ENCODE measurements at places on chromosomes 11 and 22.

GRCh38 chr11:65492387-65492636 lies 6.5 kb upstream of the MALAT1 start:
- no peak for DNase-seq

DNA sequence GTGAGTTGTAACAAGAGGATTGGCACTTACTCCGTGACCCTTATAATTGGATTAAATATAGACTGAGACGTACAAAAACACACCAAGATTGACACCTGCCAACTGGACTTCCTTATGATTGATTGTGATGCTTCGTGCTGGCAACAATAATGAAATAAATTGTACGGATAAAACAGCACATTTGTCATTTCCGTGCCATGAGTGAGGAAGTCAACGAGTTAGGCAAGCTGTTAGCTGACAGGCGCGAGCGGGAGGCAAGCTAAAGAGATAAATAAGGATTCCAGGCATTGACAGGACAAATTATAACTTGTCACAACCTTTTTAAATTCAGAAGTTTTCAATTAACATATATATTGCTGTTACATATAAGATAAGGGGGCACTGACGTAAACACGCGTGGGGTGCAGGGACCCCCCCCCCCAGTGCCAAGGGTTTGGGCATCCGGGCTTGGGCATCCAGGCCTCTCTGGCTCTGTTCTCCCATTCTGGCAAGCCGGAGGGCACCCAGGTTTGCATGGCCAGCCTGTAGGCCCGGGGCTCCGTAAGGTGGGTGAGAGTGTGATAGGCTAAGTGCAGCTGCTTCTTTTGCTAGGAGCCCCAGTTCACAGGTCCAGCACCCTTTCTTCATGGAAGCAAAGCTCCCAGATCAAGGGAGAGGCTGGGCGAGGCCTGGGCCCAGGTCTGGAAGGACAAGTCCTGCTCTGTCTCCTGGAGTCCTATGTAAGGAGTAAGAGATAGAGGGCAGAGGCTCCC lies 11.2 kb upstream of the PAX6 start:
- no peak for DNase-seq

DNA sequence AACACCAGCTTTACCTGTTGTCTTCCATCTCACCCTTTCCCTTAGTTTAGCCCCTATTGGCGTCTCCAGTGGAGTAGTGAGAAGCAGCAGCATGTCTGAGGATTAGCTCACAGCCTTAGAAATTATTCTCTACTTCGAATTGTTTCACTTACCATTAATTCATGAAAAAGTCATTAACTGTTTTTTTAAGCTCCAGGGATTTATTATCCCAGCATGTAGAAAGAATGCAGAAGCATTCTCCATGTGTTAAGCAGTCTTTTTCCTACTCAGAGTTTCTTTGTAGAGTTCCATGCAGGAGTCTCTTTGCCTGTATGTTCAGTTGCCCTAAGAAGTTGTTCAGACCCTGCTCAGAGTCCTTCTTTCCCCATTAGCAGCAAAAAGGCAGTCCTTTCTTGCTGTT lies 137.9 kb upstream of the RASSF10 start:
- no peak for DNase-seq

GRCh38 chr11:119339589-119340334 lies 921 bp downstream of the C1QTNF5 start:
- no peak for DNase-seq

GRCh38 chr22:46139895-46140350 lies 10.4 kb upstream of the PPARA start:
- DNase-seq, result no peak

- no peak for DNase-seq
Measured at GRCh38 chr11:47899801-47900200, 51.7 kb upstream of the NUP160 start.

DNA sequence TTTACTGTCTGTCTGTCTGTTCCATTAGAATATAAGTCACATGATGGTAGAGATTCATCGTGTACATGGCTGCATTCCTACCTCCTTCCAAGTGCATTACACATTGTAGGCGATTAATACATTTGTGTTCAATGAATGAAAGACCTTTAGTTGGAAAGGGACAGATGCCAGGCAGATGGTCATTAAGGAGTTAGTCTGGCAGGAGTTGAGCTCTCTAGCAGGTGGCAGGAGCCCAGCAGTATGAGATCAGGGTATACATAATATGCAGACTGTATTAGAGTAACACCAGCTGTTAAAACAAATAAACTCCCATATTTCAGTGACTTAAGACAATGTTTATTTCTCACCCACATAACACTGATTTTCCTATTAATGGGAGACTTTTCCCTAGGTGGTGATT lies 147.7 kb upstream of the LARGE1 start:
- DNase-seq, result no peak

DNA sequence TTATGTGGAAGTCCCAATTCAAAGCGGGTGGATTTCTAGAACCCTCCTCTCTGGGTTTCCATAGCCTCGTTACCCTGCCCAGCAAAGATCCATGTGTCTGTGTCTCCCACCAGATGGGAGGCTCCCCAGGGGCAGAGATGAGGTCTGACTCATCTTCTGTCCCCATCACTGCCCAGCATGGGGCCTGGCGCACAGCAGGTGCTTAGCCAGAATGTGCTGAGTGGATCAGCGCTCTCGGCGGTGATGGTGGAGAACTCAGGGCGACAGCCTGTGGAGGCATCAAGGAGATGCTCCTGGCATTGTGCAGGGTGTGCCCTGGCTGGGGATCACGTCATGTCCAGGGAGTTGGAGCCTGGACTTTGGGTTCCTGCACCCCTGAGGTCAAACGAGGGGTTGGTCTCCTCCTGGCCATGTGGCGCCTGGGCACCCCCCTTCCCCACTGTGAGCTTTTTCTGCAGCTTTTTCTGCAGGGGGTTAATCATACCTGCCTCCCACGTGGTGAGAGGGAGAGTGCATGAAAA lies 46.1 kb upstream of the RFPL3 start:
- DNase-seq, result no peak

Data from CD4-positive, alpha-beta T cell treated with Interleukin-15 for 4 hours (primary cell).